ENCODE measurements at places on chromosomes 12 and 14.

GRCh38 chr12:6394398-6394797 lies 10.4 kb downstream of the LTBR start:
- no peak for DNase-seq

- DNase-seq: no peak
These were observed 16.1 kb downstream of the AICDA start for GRCh38 chr12:8596561-8596960.

DNA sequence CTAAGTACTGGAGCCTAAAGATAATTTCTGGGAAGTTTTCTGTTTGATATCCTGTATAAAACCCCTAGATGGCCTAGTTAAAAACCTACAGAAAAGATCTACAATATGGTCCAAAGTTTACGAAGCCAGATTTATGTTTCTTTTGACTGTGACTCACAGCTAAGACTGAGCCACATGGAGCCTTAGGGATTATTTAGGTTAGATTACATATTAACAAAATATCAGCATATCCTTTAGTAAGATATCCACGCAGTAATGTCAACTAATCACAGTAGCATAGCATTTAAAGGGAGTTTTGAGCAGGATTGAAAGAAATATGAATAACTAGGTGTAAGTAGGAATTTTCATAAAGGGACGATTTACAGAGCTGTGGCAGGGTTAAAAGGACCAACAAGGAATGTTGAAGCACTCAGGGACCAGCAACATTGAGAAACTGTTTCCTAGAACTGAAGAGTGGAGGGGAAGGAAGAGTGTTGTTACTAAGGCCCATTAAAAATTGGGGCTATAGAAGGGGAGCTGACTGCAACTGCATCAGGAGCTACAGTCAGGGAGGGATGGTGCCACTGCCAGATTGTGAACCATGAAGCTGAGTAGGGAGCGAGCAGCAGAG lies 155.5 kb downstream of the DACT1 start:
- no peak for DNase-seq

DNA sequence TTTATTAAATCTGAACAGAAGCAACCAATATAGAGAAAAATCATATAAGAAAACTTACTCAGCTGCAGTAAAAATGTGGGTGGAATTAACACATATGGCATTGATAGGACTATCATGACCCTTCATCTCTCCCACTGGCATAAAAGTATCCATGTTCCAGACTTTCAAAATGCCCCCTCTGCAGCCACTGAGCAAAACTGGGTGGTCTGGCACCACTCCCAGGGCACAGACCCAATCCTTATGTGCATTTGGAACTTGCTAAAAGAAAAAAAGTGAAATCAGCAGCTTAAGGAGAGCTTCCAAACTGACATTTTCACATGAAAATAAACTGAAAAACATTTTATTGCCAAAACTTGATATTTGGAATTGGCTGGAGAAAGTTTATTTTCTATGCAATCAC lies 141.5 kb downstream of the KIF21A start:
- DNase-seq: no peak

DNA sequence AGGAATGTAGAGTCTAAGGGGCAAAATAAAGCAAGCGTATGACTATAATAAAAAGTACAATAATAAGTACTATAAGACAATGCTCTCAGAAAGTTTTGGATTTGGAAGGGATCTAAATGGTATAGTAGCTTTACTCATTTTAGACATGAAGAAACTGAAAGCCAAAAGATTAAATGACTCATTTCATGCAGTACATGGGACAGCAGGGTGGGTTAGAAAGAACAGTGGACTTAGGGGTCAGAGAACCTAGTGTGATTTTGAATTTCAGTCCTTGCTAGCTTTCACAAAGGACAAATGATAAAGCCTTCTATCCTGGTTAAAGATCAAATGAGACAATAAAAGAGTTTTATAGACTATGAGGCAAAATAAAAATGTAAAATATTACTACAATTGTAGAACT lies 6.8 kb upstream of the LEMD3 start:
- DNase-seq: no peak

DNA sequence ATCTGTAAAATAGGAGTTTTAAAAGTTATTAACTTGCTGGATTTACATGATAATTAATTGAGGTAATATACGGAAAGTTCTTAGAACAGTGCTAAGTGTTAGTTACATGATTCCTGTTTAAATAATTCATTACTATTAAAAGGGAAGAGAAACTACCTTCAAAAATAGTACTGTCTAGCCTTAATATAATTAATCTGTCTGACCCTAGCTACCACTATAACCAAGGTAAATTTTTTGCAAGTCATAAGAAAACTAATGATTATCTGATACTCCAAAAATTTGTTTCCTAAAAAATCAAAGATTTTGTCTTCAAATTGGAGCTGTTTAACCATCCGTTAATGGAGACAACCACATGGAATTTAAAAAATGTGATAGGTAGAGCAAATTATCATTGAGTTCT lies 294.3 kb upstream of the FBXO33 start:
- no peak for DNase-seq

- DNase-seq: no peak
These were observed 394.2 kb downstream of the NUAK1 start for GRCh38 chr12:105744371-105745058.

DNA sequence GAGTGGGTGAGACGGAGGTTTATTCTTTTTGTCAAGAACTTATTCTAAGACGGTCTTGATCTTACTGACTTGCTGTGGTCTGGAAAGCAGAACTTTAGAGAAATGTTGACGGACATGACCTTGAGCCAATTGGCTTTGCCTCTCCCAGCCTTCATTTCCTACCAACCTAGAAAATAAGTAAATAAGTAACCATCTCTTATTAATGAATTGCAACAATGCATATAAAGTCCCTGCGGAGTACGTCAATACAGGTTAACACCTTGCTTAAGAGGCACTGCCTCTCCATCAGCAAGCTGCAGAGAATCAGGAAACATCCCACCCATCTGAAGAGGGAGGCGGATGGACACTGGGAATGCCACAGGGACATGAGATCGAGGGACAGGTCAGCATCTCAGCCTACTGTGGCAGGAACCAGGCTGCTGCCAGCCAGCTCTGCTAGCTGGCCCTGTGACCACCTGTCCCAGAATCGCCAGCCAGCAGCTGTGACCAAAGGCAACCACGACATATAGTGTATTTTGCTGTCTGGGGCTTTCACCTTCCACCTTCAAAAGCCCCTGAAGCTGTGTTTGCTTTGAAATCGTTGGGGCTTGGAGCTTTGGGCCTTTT lies 208.3 kb downstream of the BCL11B start:
- no peak for DNase-seq

- peak; percentile 74 for DNase-seq
These were observed 50.0 kb downstream of the NCOR2 start for GRCh38 chr12:124517260-124518050.

DNA sequence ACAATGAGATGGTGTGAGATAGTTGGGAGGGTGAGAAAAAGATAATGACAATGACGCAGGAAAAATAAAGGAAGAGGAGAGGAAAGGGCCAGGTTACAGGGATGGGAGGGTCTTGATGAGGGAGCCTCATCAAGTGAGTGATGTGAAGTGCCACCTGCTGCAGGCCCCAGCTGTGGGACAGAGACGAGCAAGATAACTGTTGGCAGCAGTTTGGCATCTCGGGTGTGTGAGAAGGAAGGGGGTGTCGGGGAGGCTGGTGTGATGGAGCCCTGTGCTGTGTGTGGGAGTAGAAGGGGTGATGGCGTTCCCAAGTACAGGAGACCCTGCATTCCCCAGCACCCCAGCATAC lies 11.4 kb upstream of the TAC3 start:
- DNase-seq: no peak

DNA sequence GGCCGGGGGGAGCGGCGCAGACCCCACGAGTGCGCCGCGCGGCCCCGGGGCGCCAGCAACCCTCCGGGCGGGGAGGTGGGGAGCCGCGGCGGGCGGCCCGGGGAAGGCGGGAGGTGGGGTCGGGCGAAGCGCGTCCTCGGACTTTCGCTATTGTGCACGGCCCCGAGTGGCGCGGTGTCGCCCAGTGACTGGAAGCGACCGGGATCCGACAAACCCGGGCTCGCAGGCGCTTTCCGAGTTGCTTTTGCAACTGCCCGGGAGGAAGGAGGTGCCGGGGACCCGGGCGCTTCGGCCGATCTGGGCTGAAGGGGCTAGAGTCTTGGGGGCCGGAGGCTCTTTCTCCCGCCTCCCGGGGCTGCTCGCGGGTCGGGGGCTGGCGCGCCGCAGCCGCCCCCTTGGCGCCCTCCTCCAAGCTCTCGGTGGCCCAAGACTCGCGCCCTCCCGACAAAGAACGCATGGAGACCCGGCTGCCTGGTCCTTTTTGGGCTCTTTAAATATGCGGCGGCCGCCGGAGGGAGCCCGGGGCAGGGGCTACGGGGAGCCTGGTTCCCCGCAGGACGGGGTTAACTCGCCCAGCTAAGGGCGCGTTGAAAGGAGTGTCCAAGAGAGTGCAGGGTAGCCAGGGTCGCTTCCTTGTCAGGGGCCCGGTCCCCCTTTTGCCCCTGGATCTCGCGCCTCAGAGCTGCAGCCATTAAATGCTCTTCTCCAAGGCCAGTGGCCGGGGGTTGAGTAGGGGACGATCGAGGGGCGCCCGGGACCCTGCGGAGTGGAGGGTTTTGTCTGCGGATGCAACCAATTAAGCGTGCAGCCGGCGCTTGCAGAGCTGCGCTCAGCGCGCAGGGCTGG lies 1.4 kb downstream of the HMGA2 start:
- peak; percentile 60 for DNase-seq

DNA sequence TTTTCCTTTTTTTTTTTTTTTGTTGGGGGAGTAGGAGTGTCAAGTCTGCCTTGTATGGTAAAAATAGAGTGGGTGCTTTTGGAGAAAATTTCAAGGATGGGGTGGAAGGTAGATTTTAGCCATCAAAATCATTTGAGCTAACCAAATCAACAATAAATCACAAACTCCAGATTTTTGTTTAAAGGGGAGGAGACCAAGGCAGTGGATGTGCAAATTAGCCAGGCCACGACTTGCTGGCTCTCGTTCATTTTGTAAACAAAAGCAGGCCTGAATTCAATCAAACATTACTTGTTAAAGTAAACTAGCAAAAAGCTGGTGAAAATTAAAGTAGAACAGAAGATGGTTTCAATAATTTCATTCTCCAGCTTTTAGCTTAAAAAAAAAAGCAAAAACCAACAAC lies 387.2 kb downstream of the BMP4 start:
- no peak for DNase-seq

DNA sequence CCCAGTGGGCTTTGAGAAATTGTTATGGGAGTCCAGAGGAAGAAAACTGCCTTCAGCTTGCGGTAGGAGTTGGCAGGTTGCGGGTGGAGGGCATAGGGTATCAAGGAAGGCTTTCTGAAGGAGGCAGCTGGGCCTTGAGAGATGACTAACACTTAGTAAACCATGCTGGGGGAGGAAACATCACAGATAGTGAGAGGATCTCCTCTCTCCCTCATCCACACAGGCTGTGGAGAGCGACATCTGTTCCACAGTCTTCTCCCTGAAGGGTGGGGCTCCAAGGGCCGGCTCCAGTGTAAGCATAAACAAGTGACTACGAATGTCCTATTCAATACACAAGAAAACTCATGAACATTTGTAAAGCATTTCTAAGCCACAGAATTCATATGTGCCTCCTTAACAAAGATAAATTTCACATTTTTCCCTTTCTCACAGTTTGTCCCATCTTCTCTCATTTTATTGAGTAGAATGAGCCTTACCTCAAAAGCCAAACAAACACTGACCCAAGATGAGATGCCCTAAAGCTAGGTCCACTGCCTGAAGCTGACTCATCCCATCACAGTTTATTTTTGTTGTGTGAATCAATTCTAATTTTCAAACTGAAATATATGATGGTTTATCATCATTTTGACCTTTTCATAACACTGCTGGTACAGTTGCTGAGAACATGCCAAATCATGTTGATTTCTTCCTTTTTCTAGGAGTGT lies 227.9 kb downstream of the SLC25A21 start:
- no peak for DNase-seq

DNA sequence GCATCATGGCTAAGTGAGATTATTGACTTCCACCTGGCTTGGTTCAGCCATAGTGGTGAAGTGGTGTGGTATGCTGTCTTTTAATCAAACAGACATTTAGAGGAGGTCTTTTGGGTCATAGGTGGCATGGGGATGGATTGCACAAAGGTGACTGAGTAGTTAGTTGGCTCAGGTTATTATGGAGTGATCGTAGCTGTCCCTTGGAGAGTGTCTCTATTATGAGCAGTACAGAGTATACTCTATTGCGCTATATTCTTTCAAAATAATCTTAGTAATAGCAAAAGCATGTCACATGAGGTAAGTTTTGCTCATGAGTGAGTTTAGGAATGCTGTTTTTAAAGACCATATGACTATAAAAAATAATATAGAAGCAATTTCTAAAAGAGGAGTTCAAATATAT lies 60.4 kb downstream of the RASSF8 start:
- no peak for DNase-seq

DNA sequence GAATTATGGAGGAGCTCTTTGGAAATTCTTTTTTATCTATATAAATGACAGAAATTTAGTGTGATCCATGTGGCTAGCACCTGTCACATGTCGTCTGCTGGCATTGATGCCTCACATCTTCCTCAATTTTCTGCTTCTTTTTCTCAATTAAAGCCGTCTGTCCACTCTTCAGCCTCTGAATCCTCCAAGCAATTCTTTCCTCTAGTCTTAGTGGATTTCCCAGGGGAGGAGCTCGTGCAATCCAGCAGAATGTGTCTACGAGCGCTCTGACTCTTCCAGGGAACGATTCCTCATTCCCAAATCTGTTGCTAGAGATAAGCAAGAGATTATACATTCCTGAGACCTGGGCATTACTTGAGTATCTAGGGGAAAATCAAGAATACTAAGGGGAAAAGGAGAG lies 176.6 kb downstream of the EMP1 start:
- no peak for DNase-seq

GRCh38 chr12:119956047-119956446 lies 33.0 kb upstream of the BICDL1 start:
- DNase-seq: no peak

DNA sequence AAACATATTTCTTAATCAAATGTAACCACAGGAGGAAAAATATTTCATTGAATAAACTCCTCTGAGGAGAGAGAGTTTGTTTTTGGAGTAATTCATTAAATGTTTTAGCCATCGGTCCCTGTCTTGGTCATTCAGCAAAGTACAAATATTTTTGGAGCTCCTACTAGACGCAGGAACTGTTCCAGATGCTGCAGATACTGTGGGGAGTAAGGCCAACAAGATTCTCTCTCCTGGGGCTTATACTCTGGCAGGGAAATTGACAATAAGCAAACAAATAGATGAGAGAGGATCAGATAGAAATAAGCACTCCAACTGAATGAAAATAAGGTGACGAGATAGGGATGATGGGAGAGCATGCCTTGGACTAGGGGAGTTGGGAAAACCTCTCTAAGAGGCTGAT lies 264.1 kb downstream of the TTC8 start:
- DNase-seq: no peak

DNA sequence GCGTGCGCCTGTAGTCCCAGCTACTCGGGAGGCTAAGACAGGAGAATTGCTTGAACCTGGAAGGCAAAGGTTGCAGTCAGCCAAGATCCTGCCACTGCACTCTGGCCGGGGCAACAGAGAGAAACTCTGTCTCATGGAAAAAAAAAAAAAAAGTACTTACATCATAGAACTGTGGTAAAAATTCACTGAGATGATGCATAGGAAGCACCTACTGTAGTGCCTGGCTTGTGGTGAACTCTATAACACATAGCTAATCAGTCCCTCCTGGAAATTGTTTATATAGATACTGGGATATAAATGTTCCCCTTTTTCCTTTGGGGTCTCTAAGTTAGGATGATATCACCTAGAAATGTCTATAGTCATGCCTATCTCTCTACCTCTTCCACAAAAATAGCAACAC lies 89.7 kb upstream of the CPM start:
- no peak for DNase-seq

Data from ACHN (cell line).